Fibroblast of skin of scalp (primary cell): ENCODE measurements at places on chromosomes 16 and 17.
A peak's percentile ranks its signal among the peaks of the same experiment; 100 is the strongest.

DNA sequence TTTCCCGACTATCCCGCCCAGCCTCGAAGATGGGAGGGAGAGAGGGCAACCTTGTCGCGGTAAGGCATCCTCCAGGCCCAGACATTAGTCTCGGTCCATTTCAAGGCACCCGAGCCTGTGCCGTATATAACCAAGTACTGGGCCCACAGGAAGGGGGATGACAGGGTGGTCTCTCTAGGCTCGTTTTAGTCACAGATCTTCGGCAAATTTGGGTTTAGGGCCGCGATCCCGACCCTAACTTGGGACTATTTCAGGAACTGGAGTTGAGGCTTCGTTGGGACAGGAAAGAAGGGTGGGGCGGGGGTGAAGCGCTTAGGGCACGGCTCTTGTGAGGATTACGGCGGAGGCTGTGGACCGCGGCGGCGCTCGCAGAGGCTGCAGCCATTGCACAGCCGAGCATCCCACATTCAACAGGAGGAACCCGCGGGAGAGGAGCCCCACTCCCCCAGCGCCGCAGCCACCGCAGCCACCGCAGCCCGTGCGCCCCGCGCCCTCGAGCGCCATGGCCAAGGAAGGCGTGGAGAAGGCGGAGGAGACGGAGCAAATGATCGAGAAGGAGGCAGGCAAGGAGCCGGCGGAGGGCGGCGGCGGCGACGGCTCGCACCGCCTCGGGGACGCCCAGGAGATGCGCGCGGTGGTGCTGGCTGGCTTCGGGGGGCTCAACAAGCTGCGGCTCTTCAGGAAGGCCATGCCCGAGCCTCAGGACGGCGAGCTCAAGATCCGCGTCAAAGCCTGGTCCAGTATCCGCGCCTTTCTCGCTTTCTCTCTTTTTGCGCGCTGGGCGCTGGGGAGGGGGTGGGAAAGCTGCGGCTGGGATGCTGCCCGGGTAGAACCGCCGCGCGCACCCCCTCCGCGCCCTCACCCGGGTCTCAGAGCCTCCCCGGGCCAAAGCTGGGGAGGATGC lies at the start of gene VAT1L:
Gene VAT1L, plus strand, starts transcription at position 384 of the 904 bp plus-strand sequence. Its CDS starts 119 bp downstream, at position 503.
- peak; percentile 52 for DNase-seq

GRCh38 chr17:79874329-79874981 lies 35.2 kb upstream of the CBX4 start:
- peak; percentile 23 for DNase-seq

GRCh38 chr17:39462631-39463375 lies 1.5 kb downstream of the CDK12 start:
- DNase-seq, result peak; percentile 1

DNA sequence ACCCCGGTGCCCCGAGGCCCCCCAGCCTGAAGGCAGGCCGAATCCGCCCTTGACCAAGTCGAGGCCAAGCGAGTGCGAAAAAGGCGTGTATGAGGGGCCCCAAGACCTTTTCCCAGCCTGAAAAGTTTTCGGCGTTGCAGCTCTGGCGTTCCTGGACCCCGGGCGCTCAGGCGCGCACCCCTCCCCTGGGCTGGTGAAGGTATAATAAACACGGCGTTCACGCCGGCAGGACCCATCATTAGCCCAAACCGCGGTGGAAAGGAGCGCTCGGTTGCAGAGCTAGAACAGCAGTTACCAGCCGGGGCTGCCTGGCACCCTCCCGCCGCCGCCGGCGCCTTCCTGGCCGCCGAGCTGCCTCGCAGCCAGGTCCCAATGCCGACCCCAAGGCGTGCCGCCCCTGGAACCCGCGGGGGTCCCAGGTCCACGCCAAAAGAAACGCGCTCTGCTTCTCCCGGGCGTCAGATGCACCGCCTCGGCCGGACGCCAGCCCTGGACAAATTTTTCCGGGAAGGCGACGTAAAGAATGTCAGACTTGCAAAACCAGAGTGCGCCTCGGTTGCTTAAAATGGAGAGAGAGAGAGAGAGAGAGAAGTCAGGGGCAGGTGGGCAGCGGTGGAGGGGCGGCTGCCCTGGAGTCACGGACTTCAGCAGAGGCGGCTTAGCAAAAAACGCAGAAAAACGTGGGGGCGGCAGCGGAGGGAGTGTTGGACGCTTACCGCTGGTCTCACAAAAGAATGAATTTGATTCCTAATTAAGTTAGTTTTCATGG lies 11.5 kb upstream of the FOXF1 start:
- DNase-seq, result peak; percentile 16

DNA sequence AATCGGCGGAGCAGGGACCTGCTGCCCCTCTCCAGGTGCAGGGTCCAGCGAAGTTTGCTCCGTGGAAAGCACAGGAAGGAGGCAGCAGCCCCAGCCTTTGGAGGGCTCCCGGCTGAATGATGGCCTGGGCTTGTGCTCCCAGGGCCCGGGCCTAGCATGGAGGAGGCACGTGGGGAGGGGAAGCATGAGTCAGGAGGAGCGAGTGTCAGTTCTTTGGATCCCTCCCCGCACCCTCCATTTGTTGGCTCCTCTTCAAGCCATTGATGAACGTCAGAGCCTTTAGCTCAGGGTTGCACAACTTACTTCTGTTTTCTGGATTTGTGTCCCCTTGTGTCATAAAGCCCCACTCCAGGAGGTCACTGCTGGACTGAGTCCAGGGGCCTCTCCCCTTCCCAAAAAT lies 25.8 kb downstream of the TTYH2 start:
- peak; percentile 30 for DNase-seq

- DNase-seq, result no peak
These were observed 26.3 kb upstream of the CCL2 start for GRCh38 chr17:34228781-34229180.

- no peak for DNase-seq
These were observed 407.2 kb upstream of the CCL2 start for GRCh38 chr17:33847900-33848299.

DNA sequence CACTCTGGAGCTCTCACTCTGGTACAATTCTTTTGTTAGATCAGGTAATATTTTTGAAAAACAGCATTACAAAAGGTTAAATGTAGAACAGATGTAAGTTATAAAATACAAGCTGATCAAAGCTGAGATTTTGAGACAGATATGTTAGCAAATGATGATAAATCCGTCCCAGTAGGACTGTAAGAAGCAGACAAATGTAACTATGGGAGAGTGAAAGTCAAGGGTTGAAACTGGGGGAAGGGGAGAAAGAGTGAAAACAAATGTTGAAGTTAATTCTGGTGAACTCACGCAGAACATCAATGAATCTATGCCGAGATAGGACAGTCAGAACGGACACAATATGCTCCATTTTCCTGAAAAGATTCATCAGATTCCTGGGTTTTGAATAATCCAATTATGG lies 298.9 kb upstream of the IRX5 start:
- DNase-seq, result no peak

DNA sequence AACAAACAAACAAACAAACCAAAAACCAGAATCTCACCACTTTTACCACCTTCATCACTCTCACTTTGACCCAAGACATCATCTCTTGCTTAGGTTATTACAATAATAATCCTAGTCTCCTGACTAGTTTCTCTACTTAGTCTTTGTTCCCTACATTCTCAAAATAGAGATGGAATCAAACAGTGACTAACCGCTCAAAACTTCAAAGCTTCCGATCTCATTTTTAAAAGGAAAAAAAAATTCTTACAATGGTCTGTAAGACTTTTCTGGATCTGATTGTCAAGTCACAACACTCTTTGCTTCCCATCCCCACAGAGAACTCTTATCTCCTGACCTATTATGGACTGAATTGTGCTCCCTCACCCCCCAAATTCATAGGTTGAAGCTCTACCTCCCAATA lies 60.9 kb downstream of the SPAG9 start:
- peak; percentile 56 for DNase-seq

- no peak for DNase-seq
These were observed 16.9 kb downstream of the TRIM25 start for GRCh38 chr17:56896968-56897359.

DNA sequence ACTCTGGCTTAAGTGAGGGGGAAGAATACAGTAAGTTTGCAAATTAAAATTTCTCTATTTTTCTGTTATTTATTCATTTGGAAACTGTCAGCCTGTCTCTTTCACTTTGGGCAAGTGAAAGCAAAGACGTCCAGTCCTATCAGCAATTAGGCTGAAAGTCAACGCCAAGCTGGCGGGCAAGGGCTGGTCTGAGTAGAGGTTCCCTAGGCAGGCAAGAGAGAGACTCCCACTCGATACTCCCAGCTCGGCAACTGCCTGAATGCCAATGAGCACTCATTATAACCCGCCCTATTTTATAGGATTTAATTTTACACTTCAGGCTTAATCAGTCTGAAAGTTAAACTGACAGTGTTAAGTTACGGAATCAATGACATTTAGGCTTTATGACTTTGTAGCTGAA lies 14.3 kb upstream of the SLC38A8 start:
- DNase-seq, result no peak

DNA sequence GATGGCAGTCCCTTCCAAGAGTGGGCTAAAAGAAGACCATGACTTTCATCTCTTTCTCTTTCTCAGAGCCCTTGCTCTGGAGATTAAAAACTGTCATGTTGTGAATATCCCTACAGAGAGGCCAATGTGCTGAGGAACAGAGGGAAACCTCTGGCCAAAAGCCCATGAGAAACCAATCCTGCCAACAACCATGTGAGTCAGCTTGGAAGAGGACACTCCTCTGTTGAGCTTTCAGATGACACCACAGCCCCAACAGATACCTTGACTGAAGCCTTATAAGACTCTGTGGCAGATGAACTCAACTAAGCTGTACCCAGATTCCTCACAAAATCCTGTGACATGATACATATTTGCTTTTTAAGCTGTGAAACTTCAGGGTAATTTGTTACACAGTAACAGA lies 19.6 kb downstream of the CPPED1 start:
- DNase-seq, result no peak

DNA sequence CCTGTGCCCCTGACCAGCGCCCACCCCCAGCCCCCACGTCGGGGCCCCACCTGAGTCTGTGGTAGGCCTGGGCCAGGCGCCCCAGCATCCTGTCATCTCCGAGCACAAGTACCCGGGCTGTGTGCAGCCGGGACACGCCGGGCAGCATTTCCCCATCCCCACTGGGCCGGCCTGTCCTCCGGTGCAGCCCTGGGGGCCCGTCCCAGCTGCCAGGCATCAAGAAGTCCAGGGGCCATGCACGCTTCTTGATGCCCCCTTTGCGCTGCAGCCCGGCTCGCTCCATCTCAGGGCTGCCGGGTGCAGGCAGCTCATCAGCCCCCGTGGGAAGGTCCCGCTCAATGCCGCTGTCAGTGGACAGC lies 29.3 kb upstream of the MFSD6L start:
- DNase-seq, result no peak

- no peak for DNase-seq
These were observed 15.0 kb downstream of the HS3ST6 start for GRCh38 chr16:1903220-1903574.

DNA sequence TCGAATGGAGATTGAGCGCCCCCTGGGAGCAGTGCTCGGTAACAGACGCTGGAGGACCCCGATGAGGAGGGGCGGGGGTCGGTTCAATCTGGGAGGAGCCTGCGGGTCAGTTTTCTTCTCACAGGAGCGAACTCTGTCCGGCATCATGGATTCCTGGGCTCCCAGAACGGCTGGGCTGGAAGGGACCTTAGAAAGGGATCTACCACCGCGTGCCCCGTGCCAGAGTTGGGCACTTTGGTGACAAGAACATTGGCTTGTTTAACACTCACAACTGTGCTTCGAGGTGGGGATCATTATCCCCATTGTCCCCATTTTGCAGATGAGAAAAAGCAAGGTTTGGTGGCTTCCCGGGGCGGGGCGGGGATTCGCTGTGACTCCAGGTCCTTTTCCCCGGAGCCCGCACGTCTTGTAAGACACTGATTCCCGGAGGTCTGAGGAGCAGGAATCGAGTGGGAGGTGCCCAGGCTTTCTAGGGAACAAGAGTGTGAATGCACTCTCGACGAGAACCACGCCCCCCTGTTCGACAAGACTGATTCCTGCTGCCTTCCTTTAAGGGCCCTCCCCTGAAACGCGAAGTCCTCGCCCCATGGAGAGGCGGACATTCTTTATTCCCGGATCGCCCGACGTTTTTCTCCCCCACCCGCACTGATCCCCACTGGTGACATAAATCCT lies 1.5 kb upstream of the FBXL19 start:
- DNase-seq, result peak; percentile 90
